ENCODE measurements at places on chromosomes 11 and 22.

- no peak for DNase-seq
Measured at GRCh38 chr11:133227632-133228111, 304.6 kb downstream of the OPCML start.

DNA sequence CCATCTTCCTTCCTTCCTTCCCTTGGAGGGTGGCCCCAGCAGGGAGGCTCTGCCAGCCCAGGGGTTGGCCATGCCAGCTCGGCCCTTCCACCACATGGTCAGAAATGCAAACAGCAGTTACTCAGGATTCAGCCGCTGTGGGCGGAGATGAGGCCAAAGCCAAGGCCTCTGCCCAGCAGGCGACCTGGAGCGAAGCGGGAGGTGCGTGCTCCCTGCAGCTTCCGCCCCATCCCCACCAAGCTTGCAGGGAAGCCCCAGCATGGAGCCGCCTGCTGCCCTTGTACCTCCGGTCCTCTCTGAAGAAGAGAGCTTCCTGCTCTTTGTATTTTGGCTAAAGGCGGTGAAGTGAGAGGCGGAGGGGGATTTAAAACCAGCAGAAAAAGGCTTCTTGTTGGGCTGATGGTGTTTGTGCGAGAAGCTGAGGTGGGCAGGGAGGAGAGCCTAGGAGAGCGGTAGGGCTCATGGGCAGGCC lies 50.4 kb downstream of the ANO1 start:
- no peak for DNase-seq

DNA sequence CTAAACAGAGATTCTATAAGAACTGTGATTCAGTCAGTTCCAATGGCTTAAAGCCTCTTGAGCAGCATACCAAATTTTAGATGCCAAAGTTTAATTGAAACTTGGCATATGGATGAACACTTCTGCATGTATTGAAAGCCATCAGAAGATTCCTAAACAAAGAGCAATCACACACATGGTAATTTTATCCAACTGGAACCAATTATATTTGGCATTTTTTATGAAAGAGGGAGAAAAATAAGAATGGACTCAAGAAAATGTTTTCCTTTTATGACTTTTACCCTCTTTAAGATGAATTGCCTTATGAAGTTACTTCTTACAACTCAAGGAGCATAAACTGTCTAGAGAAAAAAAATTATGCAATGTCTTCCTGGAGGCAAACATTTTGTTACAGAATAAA lies 7.4 kb downstream of the TRPC6 start:
- no peak for DNase-seq

DNA sequence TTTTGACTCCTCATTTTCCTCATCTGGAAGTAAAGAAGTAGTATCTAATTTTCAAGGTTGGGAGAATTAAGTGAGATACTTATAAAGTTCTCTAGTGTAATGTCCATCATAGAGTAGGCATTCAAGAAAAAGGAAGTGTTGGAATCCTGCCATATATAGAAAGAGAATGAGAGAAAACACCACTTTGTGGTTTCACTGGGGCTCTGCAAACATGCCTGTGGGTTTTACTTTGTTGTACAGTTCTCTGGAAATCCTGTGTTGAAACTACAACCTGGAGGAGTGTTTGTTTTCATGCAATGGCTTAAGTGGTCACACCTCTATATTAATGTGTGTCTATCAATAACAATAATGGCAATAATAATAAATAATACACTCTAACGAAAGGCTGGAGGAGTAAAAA lies 741.7 kb downstream of the NELL1 start:
- no peak for DNase-seq

- DNase-seq: no peak
Measured at GRCh38 chr11:24683583-24683982, 186.7 kb downstream of the LUZP2 start.

Measured in GM12892 (cell line).